ENCODE measurements at places on chromosomes 13 and 19.
A peak's percentile ranks its signal among the peaks of the same experiment; 100 is the strongest.

DNA sequence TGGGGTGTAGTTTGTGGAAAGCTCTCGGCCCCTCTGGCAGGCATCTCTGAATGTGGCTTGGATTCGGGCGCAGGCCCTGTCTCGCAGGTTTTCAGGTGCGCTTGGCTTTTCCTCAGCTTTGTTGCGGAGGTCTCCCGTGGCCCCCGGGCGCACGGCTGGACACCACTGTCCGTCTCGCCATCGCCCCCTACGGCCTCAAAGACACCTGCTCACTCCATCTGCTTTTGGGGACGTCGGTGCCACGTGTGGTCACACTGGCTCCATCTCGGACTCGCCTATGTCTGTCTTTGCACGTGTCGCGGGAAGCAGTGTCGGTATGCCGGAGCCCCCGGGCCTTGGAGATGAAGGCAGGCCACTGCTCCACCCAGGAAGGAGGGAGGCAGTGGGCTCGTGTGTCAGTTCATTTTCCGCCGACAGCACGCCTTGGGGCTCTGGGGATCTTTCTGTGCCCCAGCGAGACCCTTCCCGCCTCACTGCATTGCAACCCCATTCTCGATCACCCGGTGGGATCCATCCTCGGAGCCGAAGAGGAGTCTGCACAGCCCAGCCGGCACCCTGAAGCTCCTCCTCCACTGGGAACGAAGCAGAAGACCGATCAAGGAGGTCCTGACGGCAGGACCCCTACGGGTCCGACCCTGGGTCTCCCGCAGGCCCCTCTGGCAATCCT, 42.1 kb downstream of the ZNF146 start:
- DNase-seq, result no peak

GRCh38 chr13:95222733-95223018, 78.6 kb downstream of the ABCC4 start:
- DNase-seq, result no peak

- no peak for DNase-seq
Measured at GRCh38 chr19:13984875-13985741, 21.0 kb downstream of the RFX1 start.

- DNase-seq, result no peak
Measured at GRCh38 chr13:110825516-110825915, 89.4 kb downstream of the ANKRD10 start.

- no peak for DNase-seq
Measured at GRCh38 chr13:23806874-23807526, 82.2 kb downstream of the MIPEP start.

- DNase-seq, result no peak
Measured at GRCh38 chr19:19269952-19270694, 3.0 kb downstream of the TM6SF2 start.

DNA sequence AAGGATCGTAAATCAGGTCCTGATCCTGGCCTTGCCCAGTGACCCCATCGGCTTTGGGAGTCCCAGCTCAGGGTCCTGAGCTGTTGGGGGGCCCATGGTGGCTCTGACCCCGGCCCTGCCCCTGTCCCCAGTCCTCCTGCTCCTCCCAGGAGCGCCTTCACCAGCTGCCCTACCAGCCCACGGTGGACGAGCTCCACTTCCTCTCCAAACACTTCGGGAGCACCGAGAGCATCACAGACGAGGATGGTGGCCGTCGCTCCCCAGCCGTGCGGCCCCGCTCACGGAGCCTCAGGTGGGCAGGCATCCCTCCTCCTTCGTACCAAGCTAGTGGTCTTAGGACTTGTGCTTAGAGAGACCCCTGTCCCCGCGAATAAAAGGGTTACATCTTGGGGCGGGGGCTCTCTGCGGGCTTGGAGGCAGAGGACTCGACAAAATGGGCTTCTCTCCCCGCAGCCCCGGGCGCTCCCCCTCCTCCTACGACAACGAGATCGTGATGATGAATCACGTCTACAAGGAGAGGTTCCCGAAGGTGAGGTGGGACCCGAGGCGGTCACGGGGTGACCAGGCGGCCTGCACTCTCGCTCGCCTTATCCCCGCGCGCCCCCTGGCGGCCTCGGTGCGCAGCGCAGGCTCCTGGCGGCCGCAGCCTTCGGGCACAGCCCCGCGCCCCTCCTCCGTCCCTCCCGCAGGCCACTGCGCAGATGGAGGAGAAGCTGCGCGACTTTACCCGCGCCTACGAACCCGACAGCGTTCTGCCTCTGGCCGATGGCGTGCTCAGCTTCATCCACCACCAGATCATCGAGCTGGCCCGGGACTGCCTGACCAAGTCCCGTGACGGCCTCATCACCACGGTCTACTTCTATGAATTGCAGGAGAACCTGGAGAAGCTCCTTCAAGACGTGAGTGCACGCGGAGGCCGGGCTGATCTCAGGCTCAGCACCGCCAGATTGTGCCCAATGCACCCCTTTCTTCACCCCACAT, 9.1 kb downstream of the MAST1 start:
- peak; percentile 82 for DNase-seq

DNA sequence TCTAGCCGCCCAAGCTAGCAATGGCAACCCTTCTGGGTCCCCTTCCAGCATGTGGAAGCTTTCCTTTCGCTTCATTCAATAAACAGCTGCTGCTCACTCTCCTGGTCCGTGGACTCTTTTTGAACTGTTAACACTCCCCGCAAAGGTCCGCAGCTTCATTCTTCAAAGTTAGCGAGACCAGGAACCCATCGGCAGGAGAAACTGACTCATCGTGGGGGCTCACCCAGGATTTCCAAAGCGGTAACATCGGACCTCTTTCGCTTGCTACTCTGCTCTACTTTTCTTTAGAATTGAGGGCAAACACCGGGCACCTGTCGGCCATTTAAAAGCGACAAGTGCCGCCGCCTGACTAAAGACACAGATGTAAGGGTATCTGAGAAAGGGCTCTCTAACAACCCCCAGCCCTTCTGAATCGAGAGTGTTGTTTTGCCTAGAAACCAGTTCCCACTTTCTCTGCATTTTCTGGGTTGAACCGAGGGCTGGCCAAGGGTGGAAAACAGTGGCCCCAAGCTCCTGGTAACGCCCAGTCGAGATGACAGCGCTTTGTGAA, 5.8 kb downstream of the UBA52 start:
- no peak for DNase-seq

- peak; percentile 27 for DNase-seq
Measured at GRCh38 chr13:71722206-71722605, 144.8 kb downstream of the DACH1 start.

GRCh38 chr13:23473221-23473620, 39.7 kb upstream of the SACS start:
- DNase-seq, result no peak

- DNase-seq, result peak; percentile 82
Measured at GRCh38 chr19:16247353-16248182, 49.9 kb downstream of the AP1M1 start.

DNA sequence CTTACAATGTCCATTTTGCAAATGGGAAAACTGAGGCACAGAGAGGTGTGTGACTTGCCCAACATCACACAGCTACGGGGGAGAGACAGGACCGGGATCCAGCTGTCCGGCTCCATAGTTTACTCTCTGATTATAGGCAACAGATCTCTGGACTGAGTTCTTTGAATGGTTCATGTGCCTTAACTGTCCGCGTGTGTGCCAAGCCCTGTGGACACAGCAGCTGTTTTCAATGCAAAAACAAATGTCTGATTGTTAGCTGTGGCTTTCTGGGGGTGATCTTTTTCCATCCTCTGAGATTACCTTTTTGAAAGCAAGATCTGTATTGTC, 94.1 kb downstream of the KL start:
- no peak for DNase-seq

GRCh38 chr13:31945202-31945961, 86.2 kb upstream of the FRY start:
- DNase-seq, result peak; percentile 68

- DNase-seq, result peak; percentile 5
Measured at GRCh38 chr13:66655847-66656454, 574.2 kb downstream of the PCDH9 start.

- DNase-seq, result no peak
Measured at GRCh38 chr19:18157465-18158063, 4.6 kb downstream of the PIK3R2 start.

- peak; percentile 74 for DNase-seq
Measured at GRCh38 chr13:39148513-39148961, 110.3 kb downstream of the NHLRC3 start.

GRCh38 chr13:98173431-98174152, 3.5 kb downstream of the RNF113B start:
- DNase-seq, result peak; percentile 91

- DNase-seq, result no peak
Measured at GRCh38 chr13:24680921-24681604, 855 bp downstream of the ATP12A start.

GRCh38 chr13:97223711-97224541, 1.8 kb downstream of the MBNL2 start:
- DNase-seq, result peak; percentile 95

DNA sequence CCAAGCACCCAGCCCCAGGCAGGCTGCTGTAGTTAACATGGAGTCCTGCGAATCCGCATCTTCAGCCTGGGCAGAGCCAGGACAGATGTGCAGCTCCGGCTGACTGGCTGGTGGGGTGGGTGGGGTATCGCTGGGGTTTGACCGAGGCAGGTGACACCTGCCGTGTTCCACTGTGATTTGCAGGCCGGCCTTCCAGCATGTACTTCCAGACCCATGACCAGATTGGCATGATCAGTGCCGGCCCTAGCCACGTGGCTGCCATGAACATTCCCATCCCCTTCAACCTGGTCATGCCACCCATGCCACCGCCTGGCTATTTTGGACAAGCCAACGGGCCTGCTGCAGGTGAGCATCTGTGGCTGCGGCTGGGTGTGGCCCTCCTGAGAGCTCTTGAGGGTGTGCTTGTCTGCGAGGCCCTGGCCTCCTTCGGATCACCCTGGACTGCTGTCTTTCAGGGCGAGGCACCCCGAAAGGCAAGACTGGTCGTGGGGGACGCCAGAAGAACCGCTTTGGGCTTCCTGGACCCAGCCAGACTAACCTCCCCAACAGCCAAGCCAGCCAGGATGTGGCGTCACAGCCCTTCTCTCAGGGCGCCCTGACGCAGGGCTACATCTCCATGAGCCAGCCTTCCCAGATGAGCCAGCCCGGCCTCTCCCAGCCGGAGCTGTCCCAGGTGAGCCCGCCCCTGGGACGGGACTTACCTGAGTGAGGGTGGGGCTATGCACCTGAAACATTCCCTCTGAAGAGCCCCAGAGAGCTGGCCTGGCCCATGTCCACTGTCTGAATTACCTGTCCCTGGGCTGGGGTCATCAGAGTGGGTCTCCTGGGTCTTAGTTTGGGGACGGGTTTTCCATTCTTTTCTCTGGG, 30.6 kb downstream of the CERS1 start:
- no peak for DNase-seq

DNA sequence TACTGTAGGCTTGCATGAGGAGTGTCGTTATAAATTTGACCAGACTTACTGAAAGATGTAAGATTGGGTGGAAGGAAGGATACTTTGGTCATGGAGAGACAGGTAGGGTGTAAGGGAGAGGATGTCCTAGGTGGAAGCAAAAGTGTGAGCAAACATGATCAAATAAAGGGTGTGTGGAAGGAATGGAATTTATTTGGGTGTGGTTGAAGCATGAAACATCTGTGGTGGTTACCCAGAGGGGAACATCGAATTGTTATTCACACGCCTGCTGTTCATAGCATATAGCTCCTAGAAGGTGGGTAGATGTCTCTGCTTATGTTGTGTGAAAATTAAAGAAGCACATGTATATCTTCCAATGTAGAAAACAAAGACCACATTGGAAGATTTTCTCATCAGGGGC, 157.7 kb downstream of the ATP8A2 start:
- DNase-seq, result no peak

- DNase-seq, result no peak
Measured at GRCh38 chr13:114234266-114234644, 442 bp upstream of the CDC16 start.

DNA sequence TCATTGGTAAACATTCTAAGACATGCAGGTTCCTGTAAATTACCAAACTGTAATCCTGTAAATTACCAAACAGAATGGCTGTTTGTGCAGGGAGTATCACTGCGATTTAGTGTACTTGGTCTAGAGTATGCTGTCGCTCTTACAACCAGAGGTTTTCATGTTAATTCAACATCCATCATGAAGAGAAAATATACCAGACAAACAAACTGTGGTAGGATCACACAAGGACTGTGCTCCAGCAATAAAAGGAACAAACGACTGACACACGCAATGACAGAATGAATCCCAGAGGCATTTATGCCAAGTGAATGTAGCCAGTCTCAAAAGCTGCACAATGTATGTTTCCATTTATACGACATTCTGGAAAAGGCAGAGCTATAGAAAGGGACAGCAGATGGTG, 31.2 kb downstream of the RFX2 start:
- no peak for DNase-seq

- peak; percentile 79 for DNase-seq
Measured at GRCh38 chr13:53137779-53138178, 109.2 kb downstream of the OLFM4 start.

DNA sequence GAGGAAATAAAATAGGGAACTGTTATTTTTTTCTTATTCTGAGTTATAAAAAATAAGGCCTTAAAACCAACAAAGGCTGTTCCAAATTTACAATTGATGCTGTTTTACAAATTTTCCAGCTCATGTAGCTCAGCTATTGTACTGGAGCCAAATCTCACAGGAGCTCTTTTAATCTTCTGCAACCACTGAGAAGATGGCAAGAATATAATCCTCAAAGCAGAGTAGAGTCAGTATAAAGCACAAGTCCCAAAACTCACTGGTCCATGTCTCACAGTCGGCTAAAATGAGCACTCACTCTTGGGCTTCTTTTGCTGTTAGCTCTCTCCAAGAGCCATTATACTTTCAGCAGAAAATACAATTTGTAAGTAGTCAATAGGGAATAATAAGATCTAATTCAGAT, 1074.4 kb upstream of the PRR20A start:
- no peak for DNase-seq

DNA sequence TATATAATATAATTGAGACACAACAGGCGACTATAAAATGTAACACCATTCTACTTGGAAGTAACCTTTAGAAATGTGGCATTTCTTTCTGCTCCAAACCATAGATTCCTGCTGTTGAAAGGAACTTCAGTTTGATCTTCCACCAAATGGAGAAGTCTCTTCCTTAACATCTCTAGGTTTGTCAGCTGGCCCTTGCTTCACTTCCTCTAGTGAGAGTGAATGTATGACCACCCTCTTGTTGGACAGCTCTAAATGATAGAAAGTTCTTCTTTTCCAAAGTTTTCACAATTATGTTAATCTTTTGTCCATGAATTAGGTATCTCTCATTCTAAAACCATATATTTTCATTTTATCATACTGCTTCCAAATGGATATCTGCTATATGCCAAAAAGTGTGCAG, 13.8 kb upstream of the COG6 start:
- no peak for DNase-seq

GRCh38 chr19:3225677-3226093, 1.2 kb downstream of the CELF5 start:
- DNase-seq, result no peak

GRCh38 chr13:113408562-113408961, 44.6 kb upstream of the GRTP1 start:
- DNase-seq, result no peak

DNA sequence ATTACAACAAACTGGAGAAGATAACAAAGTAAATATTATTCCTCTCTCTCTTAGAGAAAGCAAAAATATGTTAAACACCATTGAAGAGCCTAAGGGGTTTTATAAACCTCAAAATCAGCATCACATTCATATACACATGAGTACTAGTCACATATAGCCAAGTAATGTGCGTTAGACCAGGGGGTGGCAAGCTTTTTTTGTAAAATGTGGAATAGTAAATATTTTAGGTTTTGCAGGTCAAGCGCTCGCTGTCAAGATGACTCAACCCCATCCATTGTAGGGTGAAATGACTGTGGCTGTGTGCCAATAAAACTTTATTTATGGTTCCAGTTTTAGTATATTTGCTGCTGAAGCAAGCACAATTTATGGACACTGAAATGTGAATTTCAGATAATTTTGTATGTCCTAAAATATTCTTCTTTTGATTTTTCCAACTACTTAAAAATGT, 21.7 kb downstream of the RFX2 start:
- peak; percentile 75 for DNase-seq

Data from cardiac fibroblast (primary cell).